Smooth muscle cell of bladder (primary cell): ENCODE measurements at places on chromosomes 5 and 9. TPM values are rescaled to one million over a fixed set of nuclear protein-coding genes. Genes with fewer than 3 reads are reported as not detected.

CCDC69 gene
- total RNA-seq: 8.1 and 13.2 TPM in 2 replicates

RNF183 gene
- total RNA-seq: not detected in 2 replicates

SURF4 gene
- total RNA-seq: 474 and 583 TPM in 2 replicates

EGFLAM gene
- total RNA-seq: 2.7 and 4.7 TPM in 2 replicates

PCDHB6 gene
- total RNA-seq: under 0.01 and 0.09 TPM in 2 replicates

NRARP gene
- 0.09 and 0.14 TPM in 2 replicates for total RNA-seq

ZNF658 gene
- total RNA-seq: 4.0 and 4.9 TPM in 2 replicates

PCDHAC2 gene
- total RNA-seq: 0.14 and 0.28 TPM in 2 replicates

ENHO gene
- not detected in 2 replicates for total RNA-seq

DOCK2 gene
- total RNA-seq: 2.0 and 4.4 TPM in 2 replicates

TSSK1B gene
- total RNA-seq: 0.09 and 0.14 TPM in 2 replicates
